Thoracic aorta (tissue), 2 donors: ENCODE measurements at places on chromosomes 13 and 19.

GRCh38 chr19:30881281-30881680 lies 468.0 kb downstream of the TSHZ3 start:
- no peak for DNase-seq

DNA sequence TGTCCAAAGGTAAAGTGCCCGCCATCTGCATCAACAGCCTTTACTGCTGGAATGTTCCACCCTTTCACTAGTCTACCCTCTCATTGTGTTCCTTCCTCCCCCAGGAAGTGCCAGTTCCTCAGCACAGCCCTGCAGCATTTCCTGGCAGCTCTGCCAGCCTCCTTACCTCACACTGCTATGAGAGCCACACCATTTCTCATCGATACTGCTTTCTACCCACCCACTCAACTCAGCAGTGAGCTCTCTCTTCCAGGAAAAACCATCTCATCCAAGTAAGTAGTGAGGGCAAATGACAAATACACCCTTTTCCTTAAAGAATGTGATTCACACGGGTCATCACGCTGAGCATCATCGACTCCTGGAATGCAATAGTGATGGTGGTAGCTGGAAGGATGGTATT lies 19.8 kb downstream of the UQCRFS1 start:
- DNase-seq = no peak

DNA sequence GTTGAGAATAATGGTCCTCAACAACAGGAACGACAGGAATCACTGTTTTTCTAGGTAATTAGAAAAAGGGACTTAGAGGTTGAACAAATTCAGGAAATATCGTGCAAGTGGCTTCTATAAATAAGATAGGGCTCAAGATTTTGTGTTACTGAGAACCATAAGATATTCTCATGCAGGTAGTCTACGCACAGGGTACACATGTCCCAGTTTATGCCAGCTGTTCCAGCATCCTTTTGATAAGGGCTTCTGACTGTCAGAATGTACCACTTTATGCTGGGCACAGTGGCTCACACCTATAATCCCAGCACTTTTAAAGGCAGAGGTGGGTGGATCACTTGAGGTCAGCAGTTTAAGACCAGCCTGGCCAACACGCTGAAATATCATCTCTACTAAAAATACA lies 32.1 kb downstream of the RBM26 start:
- DNase-seq = no peak

- no peak for DNase-seq
Measured at GRCh38 chr19:58091251-58091995, 6.6 kb downstream of the ZSCAN18 start.

DNA sequence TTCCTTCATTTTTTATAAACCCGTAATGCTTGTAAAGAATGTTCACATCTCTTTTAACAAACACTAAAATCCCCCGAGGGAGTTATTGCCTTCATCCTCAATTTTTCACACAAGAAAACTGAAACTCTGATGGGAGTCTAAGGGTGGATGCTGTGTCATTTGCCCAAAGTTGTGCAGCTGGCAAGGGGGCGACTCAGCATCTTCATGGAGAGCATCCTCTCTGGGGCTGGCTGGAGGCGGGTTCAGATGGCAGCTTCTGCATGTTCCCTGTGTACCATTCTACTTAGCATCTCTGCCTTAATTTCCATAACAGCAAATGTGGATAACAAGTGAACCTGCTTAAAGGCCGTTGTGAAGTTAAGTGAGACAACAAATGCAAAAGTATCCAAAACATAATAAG lies 256.4 kb downstream of the IRS2 start:
- DNase-seq = no peak

DNA sequence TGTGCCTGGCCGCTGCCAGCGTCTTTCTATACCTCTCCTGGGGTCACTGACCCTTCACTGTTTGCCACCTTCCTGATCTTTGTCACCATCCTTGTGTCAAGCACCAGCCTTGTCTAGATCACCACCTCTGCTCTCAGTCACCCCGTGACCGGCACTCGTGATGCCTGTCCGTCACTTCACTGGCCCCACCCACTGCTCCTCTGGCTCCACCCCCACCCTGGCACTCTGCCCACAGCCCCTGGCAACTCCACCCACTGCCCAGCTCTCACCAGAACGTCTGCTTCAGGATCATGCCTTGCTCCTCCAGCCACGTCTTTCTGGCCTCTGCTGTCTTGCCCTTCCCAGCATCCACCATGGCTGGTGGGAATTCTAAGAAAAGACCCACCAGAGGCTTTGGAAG lies 24.8 kb upstream of the PLA2G4C start:
- no peak for DNase-seq

- no peak for DNase-seq
Measured at GRCh38 chr19:46896076-46896794, 35.4 kb downstream of the ARHGAP35 start.

GRCh38 chr19:2221918-2222317 lies 14.2 kb downstream of the PLEKHJ1 start:
- no peak for DNase-seq

DNA sequence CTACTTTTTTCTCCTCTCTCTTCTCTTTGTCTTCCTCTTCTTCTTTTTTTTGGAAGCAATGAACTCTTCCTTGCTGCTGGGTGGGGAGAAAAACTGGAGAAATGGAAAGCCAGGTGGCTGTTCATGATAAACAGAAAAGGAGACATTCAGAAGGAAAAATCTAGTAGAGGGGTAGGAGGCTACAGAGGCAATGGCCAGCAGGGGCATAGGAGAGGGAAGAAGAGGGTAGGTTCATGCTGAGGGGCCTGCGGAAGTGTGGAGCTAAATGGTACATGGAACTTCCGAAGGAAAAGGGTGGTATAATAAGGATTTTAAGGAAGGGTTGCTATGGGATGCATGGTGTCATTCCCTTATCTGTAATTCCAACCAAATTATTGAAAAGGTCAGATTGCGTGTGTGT lies 17.5 kb upstream of the HS6ST3 start:
- DNase-seq = no peak

DNA sequence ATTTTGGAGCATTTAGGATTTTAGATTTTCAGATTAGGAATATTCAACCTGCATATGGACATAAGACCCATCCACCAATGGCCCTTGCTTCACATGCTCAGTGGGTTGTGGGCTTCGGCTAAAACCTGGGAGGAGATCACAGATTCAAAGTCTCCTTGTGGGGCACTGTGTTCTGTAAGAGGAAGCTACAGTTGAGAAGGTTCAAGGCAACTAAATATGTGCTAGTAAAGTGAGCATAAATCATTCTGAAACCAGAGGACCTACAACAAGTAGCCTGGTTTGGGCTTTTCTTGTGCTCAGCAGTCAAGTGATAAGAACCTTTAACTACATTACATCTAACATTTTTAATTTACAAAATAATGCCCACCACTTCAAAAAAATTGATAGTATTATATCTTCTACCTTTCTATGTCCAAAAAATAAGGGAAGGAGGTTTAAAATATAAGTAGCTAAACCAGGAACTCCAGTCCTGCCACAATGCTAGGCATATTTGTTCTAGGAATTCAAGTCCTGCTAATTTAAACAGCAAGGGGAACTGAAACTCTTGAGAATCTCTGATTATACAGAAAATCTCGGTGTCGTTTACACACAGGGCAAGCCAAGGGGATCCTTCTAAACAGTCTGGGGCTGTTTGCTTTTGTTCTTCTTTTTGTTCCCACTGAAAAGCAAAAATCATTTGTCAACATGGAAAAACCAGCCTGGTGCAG lies 36.6 kb downstream of the FOXO1 start:
- DNase-seq = no peak

DNA sequence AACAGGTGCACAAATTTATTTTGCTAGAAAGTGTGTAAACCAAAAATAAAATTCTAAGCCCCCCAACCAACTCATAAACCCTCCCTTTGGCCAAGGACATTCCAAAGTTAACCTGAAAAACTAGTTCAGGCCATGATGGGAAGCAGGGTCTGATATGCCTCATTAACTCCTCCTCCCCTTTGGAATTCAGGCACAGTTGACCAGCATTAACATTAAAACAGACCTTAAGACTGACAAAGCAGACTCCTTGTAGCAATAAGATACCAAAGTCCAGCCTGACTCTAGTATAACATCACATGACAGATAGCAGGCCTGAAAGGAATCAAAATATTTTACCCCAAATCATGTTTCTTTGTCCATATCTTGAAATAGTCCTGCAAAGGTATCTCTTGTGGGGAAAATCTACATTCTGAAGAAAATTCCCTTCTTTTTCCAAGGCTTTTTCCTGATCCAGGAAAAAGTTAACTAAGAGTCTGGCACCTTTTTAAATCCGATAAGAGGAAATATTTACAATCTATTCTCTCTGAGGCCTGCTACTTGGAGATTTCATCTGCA lies 19.7 kb downstream of the NEK5 start:
- DNase-seq = no peak

DNA sequence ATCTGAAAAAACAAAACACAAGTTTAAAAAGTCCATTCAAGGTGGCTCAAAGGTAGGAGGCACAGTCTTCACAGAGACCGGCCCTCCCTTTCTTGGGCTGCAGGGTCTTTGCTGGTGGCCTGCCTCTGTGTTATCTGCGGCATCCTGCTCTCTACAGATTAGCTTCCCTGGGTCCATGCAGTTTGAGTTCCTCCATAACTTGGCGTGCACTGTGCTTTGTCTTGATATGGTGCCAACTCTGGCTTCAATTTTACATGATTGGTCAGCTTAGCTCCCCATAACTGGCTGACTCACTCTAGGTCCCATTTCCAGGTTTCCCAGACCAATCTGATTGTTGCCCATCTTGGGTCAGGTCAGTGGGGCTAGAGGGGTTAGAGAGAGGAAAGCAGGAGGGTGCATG lies 41.8 kb downstream of the TPT1 start:
- DNase-seq = no peak

DNA sequence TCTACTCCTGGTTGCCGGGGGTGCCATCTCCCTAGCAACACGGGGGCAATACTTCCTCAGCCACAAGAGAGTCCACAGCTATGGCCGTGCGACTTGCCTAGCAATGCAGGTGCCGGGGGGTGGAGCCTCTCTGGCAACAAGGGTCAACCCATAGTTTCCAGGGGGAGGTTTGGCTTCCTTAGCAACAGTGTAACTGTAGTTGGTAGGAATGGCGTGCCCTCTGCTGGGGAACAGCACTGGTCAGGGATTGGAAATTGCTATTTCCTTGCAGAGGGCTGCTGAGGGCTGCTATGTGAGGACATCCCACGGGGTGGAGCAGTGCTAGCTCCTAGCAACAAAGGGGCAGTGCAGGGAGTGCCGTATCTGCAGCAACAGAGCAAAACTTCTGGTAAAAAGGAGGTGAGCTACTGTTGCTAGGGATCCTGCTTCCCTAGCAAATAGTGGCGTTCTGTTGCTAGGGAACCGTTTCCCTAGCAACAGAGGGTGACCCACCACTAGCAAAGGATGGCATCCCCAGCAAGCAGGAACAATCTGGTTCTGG lies 7.0 kb upstream of the TMC4 start:
- no peak for DNase-seq

- no peak for DNase-seq
Measured at GRCh38 chr19:40594657-40595091, 6.5 kb upstream of the LTBP4 start.

DNA sequence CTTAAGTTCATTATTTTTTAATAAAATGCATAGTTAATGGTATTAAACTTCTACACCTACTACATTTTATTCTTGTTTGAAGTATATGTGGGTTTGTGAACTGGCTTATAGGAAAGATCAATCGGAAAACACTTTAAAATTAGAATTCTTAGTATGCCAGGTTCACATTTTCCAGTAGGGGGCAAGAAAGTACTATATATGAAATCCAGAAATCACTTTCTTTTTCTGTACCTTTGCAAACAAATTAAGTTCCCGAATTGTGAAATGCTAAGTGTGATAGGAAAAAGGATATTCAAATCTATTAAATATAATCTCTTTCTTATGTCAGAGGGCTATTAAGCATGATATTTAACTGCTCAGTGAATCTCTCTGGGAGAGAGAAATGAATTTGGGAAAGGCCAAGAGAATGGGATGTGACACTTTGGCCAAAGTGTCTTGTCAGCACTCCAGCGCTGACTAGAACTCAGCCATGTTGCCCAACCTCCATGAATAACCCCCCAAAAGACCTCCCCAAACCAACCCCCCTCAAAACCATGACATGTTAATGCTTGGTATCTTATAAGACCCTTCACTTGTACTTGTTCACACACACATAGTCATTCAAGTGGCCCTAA lies 122.6 kb upstream of the SLC10A2 start:
- no peak for DNase-seq

- DNase-seq = no peak
Measured at GRCh38 chr19:50695251-50696093, 24.1 kb downstream of the SHANK1 start.

DNA sequence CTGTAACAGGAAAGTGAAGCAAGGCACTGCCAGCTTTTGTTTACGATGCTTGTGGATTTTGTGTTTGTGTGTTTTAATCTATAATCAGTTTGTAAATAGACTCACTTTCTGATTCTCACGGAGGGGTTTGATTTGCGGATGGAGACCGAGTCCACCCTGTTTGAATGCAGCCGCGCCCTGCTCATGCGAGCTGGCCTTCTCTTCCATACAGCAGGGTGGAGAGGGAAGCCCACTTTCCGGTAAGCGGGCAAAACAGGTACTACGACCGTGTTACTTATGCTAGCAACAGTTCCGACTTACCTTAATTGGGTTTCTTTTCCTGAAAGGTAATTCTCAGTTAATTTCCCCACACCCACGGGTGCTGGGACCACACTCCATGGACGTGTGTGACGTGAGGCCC lies 33.1 kb downstream of the ADPRHL1 start:
- no peak for DNase-seq

DNA sequence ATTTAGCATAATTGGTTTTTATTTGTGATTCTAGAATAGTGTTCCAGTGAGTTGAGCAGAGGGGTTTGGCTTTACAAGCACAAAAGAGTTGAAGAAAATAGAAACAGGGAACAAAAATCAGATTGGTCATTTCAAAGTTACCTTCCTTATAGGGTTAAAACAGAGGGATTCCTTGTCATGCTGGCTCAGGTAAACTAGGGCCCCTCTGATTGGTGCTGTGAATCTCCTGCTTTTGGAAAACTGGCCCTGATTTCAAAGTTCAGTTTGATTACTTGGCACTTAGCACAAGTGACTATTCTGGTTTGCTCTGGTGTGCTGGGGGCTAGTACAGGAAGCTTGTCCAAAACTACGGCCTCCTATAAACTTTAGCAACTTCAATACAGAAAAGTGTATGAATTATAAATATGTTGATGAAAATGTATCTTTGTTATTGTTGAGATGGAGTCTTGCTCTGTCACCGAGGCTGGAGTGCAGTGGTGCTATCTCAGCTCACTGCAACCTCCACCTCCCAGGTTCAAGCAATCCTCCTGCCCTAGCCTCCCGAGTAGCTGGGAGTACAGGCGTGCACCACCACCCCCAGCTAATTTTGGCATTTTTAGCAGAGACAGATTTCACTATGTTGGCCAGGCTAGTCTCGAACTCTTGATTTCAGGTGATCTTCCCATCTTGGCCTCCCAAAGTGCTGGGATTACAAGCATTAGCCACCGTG lies 1.9 kb upstream of the MRPS31 start:
- DNase-seq = no peak
